Esophagus mucosa (tissue), 1 donor: ENCODE measurements at places on chromosomes 1 and 21.

DNA sequence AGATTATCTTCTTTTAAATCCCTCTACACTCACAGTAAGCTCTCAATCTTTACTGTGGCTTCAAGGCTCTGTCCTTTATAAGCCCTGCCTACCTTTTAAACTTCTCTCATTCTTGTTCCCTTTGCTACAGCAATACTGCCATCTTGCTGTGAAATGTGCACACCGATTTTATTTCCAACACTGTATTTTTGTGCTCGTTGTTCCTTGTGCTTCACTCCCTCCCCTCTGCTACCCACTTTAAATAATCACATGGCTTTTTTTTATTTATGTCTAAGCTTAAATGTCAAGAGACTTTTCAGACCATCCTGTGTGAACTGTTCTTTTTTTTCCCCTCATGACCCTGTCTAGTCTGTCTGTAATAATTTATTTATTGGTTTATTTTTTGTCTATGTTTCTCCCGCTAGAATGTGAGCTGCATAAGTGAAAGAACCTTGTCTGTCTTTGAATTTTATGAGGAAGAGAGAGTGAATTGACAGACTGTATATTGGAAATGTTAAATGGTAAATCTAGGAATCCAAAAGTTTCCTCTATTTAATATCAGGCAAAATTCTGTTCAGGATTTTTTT, 45.7 kb downstream of the ABCD3 start:
- ATAC-seq = peak; percentile 69

GRCh38 chr1:25757151-25757845, 42.7 kb upstream of the SELENON start:
- peak; percentile 24 for ATAC-seq

GRCh38 chr21:14871861-14872260, 192.9 kb downstream of the NRIP1 start:
- ATAC-seq = no peak

DNA sequence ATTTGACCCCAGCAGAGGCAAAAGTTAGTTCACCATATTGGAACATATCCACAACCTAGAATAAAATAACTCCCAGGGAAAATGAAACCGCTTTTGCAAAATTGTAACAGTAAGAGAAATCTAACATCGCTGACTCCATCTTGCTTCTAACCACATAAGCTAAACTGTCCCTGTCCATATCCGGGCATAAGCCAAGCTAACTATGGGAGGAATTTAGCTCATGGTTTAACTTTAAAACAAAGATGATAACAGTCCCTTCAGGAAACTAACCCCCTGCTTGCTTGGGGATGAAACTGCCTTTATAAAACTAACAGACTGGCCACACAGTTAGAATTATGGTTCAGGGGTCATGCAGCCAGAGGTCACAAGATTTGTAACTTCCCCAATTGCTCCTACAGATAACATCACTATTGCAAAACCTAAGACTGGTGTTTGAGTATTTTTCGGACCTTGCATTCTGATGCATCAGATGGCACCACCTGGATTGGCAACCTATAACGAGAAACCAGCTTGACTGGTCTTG, 46.3 kb downstream of the TESK2 start:
- no peak for ATAC-seq

- no peak for ATAC-seq
Measured at GRCh38 chr1:39187275-39188046, 17.0 kb upstream of the MACF1 start.

DNA sequence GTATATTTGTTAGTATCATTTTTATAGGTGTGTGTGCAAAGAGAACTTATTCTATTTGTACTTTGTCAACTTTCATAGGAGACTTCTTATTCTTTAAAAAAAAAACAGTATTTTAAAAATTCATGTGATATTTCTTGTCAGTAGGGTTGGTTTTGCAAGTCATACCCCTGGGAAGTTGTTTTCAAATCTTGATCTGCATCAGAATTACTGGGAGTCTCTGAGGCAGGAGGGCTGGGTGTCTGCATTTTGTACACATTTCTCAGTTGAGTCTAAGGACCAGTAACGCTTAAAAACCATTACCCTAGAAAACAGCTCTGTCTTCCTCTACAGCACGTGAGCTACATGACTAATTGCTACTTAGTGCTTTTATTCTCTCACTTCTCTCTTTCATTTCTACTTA, 76.0 kb upstream of the CTTNBP2NL start:
- no peak for ATAC-seq

GRCh38 chr1:30824736-30825429, 67.3 kb upstream of the LAPTM5 start:
- no peak for ATAC-seq

GRCh38 chr1:107246775-107247345, 106.0 kb downstream of the NTNG1 start:
- no peak for ATAC-seq

- peak; percentile 69 for ATAC-seq
Measured at GRCh38 chr1:48109390-48110013, 112.3 kb upstream of the TRABD2B start.

- ATAC-seq = peak; percentile 66
Measured at GRCh38 chr1:5514527-5515183, 477.6 kb downstream of the NPHP4 start.

GRCh38 chr1:96416111-96416595, 305.4 kb upstream of the PTBP2 start:
- peak; percentile 90 for ATAC-seq

DNA sequence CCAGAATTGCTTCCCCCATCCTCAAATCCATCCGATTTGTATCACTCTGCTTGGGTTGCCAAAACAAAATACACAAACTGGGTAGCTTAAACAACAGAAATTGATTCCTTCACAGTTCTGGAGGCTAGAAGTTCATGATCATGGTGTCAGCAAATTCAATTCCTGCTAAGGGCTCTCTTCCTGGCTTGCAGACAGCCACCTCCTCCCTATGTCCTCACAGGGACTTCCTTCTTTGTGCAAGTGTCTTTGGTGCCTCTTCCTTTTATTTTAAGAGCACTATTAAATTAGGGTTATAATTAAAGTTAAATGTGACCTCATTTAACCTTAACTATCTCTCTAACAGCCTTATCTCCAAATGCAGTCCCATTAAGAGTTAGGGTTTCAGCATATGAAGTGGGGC, 112.8 kb downstream of the PLPP3 start:
- ATAC-seq = no peak

DNA sequence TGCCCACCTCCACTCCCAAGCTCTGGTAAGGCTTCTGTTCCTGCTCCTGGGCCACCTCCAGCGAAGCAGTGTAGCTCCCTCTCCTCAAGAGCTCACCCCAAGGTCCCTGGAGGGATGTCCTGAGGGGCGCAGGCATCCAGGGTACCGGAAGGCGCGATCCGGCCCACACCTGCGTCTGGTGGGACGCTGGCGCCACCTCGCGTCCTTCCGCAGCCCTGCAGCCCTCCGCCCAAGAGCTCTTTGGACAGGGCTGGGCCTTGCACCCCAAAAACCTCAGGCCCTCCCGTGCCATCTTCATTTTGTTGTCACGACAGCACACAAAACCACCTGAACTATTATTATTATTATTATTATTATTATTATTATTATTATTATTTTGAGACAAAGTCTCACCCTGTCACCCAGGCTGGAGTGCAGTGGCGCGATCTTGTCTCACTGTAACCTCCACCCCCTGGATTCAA, 49.2 kb upstream of the PAX7 start:
- ATAC-seq = peak; percentile 59

DNA sequence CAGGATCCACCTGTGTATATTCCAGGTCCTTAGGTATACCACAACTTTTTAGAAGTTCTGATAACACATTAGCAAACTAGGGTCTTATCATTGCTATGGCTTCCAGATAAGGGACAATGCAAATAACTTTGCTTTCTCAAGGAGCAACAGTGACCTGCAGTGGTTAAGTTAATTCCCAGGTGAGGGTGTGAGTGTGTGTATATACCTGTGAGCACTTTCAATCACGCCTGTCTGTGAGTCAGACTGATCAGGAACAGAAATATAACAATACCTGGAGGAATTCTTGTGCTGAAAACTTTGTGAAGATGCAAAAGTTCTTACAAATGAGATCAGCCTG, 317.0 kb downstream of the PAPPA2 start:
- ATAC-seq = no peak

- ATAC-seq = no peak
Measured at GRCh38 chr1:177848577-177848976, 121.3 kb downstream of the SEC16B start.

GRCh38 chr1:196910215-196910614, 22.4 kb downstream of the CFHR4 start:
- no peak for ATAC-seq

- peak; percentile 6 for ATAC-seq
Measured at GRCh38 chr1:3316340-3316943, 138.0 kb upstream of the ARHGEF16 start.

DNA sequence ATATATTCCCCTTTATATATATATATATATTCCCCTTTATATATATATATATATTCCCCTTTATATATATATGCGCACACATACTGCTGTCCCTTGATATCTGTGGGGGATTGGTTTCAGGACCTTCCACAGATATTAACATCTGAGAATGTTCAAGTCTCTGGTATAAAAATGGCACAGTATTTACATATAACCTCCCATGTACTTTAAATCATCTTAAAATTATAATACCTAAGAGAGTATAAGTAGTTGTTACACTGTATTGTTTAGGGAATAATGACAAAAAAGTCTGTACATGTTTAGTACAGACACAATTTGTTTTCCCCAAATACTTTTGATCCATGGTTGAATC, 45.8 kb downstream of the NR5A2 start:
- ATAC-seq = no peak

- no peak for ATAC-seq
Measured at GRCh38 chr1:64356636-64357256, 113.2 kb upstream of the CACHD1 start.

DNA sequence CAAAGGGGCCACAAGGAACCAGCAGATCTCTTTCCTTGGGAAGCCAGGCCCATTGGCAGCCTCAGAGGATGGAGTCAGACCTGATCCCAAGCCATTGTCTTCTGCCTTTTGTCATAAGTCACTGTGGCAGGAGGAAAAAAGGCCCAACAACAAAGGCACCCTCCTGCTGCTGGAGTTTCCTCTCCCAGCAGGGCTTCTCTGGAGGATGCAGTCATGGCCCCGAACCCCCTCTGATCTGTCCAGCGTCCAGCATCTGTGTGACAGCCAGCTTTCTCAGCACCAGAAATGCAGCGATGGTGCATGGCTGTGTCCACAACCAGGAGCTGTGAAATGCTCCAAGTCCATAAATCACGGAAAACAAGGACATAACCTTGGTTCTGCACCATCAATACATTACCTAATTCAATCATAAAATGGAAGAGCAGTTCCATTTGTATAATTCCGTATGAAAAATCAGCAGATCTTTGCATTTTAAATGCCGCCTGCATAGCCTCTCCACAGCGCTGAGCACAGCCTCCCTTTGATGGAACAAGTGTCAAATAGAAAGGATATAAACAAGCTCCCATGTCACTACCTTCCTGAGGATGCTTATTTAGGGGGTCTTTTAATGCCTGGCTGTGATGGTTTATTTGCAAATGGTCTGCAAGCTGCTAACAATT, 30.6 kb downstream of the AJAP1 start:
- ATAC-seq = no peak

DNA sequence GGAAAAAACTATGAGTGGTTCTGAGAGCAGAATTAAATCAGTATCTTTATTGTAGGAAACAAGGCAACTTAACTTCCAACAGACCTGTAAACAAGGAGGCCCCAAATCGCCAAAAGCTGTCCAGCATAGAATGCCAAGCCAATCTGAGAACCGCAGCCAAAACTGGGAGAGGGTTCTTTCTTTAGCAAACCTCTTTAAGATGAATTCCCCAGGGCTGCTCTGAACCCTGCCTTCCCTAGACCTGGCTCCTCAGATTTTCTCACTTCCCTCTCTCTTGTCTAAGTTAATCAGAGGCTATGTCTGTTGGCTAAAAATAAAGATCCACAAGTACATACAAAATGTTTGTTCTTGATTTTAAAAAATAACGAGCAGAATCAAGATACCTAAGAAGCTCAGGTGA, 141.4 kb downstream of the SMYD3 start:
- ATAC-seq = no peak

DNA sequence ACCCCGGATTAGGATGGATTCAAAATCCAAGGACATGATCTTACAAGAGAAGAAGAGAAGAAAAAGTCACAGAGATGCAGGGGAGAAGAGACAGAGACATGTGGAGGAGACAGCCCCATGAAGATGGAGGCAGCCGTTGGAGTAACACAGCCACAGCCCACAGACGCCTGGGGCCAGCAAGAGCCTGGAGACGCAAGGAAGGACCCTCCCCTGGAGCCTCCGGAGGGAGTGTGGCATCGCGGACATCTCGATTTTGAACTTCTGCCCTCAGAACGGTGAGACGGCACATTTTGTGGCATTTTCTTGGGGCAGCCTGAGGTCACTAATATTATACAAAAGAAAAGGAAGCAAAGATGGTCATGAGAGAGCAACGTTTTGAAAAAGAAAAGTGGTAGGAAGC, 28.8 kb downstream of the ABCG1 start:
- no peak for ATAC-seq

- ATAC-seq = no peak
Measured at GRCh38 chr1:56107275-56107638, 472.1 kb downstream of the PLPP3 start.

GRCh38 chr1:81605023-81605422, 195.7 kb upstream of the ADGRL2 start:
- ATAC-seq = no peak

DNA sequence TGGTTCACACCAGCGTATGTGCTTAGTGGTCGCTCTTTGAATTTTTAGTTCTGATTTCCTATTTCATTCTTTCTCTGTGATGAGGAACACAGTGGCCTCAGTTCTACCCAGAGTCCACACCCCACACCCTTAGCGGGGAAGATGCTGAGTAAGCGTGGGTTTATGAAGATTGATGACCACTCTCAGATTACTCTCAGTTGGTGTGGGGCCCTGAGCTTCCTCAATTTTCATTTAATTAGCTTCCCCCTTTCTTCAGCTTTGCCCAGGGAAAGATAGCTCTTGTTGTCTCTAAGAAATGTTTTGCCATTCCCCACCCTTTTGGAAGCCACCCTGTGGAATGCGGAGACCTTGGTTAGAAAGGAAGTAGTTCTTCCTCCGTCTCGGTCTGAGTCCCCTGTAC, 299.9 kb upstream of the PROX1 start:
- ATAC-seq = no peak

- ATAC-seq = no peak
Measured at GRCh38 chr1:33473900-33474299, 1.5 kb downstream of the ZSCAN20 start.

GRCh38 chr1:30029677-30030076, 693.7 kb downstream of the MATN1 start:
- ATAC-seq = no peak
